Fibroblast of skin of back (primary cell): ENCODE measurements at places on chromosomes 16 and 17.
A peak's percentile ranks its signal among the peaks of the same experiment; 100 is the strongest.

DNA sequence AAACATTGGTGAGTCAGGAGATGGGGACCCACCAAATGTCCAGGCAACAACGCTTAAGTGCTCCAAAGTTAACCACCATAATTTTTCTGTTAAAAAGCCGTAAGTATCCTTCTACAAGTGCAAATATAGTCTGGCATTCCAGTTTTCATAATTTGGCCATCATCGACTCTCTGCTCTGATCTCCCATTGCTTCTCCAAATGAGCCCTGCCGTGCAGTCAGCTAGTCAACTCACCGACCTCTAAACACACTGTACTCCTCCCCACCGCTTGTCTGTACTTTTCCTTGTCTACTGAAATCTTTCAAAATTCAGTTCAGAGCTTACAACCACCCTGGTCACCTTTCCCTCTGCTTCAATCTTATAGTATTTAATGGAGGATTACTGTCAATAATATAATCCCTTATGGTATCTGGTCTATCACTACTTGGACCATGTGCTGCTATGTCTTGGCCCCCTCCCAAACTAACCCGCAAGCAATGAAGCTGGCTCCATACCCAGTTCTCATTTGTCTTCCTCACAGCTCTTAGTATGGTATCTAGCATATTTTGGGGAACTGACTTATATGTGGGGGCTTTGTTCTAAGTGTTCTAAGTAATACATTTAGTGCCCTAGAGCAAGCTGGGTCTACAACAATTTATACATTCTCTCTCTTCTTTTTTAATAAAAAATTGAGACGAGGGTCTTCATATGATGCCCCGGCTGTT is 52.7 kb upstream of the SLC25A19 start:
- DNase-seq = no peak

- DNase-seq = no peak
These were observed 12.9 kb downstream of the SEZ6 start for GRCh38 chr17:28992625-28993600.

- peak; percentile 48 for DNase-seq
These were observed at the start of gene RNF213 for GRCh38 chr17:80260791-80261158. Gene RNF213 (plus strand): TSS chr17:80260852. CDS start chr17:80263682, 2,830 bp downstream.

DNA sequence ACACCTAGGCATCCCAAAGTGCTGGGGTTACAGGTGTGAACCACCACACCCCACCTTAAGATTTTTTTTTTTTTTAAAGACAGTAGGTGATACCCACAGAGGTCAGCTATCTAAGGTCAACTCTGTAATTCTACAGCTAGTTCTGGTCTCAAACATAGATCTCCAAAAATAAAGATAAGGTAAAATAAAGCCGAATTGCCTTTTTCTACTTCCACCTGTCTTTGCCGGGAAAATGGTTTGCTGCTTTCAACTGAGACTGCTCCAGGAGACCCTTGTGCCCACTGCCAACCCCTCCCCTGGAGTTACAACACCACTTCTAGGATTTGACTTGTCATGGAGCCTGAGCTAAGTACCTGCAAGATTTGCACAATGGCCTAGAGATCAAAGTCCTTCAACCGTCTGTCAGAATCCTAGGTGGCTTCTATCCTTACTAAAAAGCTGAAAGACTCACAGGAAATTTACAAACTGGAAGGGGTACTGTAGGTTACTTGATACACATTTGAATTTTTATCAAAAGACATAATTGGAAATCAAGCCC is 4.7 kb upstream of the CNOT1 start:
- no peak for DNase-seq

DNA sequence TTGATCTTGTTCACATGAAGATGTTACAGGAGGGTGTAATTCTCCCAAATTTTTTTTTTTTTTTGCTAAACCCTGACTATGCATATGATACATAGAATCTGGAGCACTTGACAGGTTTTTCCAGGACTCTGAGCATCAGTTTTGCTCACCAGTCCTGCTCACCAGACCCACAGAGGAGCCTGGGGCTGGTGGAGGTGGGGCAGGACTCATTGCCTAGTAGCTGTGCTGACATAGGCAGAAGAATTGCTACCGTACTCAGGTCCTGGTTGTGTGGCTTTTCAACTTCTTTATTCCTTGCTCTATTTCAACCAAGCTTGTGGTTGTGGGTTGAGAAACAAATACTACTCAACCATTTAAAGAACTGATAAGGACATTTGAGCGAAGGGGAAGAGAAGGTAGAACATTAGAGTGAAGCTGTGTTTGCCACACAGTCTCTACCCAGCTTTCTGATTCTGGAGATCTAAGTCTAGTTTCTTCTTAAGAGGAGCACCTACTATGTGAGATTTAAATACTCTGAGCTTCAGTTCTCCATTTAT is 212.4 kb downstream of the UTP18 start:
- no peak for DNase-seq

DNA sequence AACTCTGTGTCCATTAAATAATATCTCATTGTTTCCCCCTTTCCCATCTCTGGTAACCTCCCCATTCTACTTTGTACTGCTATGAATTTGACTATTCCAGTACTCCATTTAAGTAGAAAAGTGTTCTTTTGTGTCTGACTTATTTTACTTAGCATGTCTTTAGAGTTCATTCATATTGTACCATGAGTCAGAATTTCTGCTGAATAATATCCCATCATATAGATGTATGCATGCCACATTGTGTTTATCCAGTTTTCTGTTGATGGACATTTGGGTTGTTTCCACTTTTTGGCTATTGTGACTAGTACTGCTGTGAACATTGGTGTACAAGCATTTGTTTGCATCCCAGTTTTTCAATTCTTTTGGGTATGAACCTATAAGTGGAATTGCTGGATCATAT is 6.0 kb downstream of the PPM1D start:
- DNase-seq = peak; percentile 26

GRCh38 chr16:67403976-67404555 is 10.8 kb upstream of the TPPP3 start:
- DNase-seq = no peak
